EH (cell line): ENCODE measurements at places on chromosomes 5 and 9.
A peak's percentile ranks its signal among the peaks of the same experiment; 100 is the strongest.

GRCh38 chr9:96442491-96442890 is 7.5 kb upstream of the HABP4 start:
- DNase-seq, result no peak

DNA sequence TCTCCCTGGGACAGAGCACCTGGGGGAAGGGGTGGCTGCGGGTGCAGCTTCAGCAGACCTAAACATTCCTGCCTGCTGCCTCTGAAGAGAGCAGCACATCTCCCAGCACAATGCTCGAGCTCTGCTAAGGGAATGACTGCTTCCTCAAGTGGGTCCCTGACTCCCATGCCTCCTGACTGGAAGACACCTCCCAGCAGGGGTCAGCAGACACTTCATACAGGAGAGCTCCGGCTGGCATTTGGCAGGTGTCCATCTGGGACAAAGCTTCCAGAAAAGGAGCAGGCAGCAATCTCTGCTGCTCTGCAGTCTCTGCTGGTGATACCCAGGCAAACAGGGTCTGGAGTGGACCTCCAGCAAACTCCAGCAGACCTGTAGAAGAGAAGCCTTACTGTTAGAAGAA is 77.2 kb downstream of the SLCO6A1 start:
- DNase-seq, result no peak

GRCh38 chr5:32711362-32711680 is 200 bp downstream of the NPR3 start:
- DNase-seq, result no peak

DNA sequence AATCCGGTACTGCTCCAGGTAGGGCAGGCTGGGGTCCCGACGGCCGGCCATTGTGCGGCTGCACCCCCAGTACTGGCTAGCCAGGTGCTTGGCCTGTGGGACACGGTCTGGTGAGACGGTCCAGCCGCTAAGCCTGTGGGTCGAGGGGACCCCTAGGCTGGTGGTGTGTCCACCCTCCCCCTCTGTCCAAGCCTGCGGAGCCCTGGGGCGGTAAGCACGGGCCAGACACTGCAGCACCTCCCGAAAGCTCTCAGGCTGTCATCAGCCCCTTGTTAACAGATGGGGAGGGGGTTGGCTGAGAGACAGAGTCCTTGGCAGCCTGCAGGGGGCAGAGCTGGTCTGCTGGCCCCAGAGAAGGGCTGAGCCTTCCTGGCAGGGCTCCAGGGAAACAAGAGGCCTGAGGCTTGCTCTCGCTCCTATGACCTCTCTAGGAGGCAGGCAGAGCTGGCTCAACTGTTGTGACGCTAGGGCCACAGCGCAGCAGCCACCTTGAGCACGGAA is 11.8 kb upstream of the MRNIP start:
- DNase-seq, result peak; percentile 44

- DNase-seq, result peak; percentile 3
These were observed 25.0 kb downstream of the MAST4 start for GRCh38 chr5:66621146-66621545.

DNA sequence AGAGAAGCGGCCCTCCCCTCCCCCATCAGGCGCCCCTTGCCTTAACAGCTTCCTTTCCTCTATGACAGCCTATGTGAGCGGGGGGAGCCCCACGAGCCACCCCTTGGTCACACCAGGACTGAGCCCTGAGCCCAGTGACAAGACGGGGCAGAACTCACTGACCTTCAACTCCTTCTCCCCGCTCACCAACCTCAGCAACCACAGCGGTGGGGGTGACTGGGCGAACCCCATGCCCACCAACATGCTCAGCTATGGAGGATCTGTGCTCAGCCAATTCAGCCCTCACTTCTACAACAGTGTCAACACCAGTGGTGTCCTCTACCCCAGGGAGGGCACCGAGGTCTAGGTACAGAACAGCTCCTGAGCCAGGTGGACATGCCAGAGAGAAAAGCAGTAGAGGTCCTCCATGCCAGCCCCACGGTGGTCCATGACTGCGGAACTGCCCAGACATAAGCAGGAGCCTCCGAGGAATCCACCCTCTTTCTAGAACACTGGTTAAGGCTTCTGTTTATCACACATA is 2.6 kb downstream of the FOXI1 start:
- no peak for DNase-seq

DNA sequence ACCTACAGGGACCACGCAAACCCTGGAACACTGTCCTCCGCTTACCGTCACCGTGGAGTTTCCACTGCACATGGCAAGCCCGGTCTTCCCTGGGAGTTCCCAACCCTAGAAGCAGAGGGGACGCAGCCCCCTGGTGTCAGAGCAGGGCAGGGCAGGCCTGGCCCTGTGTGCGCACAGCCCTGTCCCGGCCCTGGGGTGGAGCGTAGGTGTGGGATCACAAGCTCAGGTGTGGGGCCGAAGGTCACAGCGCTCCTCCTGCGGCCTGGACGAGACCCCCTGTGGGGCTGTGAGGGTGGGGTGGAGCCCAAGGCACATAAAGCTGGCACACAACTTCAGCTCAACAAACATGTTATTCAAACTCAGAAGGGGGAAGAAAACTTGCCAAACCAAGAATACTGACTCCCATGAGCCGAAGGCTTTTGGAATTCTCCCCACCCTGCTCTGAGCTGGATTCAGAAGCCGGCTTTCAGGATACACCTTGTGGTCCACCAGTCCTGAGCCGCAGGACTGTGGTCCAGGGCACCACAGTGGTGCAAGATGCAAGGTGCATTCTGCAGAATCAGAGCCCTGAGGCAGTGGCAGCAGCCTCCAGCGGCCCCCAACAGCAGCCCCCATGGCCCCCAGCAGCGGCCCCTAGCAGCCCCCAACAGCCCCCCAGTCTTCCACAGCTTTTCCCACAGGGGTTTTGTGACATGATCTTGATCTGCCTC is 11.8 kb upstream of the EXOC3 start:
- peak; percentile 45 for DNase-seq

- DNase-seq, result no peak
These were observed 262.9 kb downstream of the IRX2 start for GRCh38 chr5:2488593-2488992.

DNA sequence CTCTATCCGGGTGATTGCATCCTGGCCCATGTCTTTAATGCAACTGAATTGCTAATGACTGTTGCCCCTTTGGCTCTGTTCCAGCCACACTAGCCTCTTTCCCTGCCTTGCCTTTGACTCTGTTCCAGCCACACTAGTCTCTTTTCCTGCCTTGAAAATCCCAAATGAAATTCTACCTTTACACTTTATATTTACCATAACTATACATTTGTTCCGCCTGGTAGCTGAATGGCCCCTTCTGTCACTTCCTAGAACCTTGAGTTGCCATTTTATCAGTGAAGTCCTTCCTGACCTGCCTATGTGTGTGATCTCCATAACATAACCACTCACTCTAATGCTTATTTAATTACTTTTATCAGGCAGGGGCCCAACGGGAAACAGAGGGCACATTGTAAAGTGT is 1120.4 kb upstream of the WWC1 start:
- DNase-seq, result no peak

DNA sequence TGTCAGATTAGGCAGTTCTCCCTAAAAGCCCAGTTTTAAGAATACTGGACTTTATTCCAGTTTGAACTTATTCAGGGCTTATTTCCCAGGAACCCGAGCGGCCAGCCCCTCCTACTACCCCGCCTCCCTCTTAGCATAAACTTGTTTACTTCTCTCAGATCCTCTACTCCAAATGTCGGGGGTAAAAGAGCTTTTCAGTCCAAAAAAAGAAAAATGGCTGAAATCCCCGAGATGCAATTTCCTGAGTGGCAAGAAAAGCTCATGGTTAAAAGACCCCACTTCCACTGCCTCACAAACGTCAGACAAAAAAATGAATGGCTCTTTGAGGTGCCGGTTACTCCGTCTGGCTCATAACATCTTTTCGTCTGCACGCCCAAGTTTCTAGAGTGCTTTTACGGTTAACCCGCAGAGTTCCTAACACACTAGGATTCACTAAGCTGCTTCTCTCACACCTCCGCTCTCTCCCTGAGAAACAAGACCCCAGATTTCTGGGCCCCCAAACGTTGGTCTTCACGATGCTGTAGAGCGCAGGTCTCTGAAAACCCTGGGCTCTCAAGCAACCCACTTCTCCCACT is 402 bp downstream of the BRD8 start:
- DNase-seq, result peak; percentile 39

GRCh38 chr9:83935276-83935935 is 14.2 kb upstream of the KIF27 start:
- peak; percentile 83 for DNase-seq

- peak; percentile 46 for DNase-seq
These were observed at the start of gene GRIN1 for GRCh38 chr9:137138722-137139467. GRIN1 (plus strand) TSS chr9:137139154; CDS start chr9:137139487, 333 bp downstream.

- no peak for DNase-seq
These were observed 18.3 kb downstream of the RALGPS1 start for GRCh38 chr9:126932871-126933321.

DNA sequence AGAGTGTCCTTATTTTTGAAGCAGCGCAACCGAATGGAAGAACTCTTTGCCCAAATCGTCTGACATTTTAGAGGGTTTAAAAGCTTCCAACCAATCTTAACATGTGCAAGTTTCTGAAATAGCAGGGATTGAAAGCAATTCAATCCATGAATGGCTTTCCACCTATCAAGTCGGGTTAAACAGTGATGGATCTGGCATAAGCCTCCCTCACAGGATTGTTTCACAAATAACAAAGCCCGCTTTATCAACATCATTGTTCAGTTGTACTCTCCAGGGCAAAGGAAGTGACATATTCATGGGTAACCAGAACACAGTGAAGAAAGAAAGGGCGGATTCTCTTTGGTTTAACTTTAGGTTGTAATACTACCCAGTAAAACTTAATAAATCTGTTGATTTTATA is 497.3 kb downstream of the MTRR start:
- no peak for DNase-seq

DNA sequence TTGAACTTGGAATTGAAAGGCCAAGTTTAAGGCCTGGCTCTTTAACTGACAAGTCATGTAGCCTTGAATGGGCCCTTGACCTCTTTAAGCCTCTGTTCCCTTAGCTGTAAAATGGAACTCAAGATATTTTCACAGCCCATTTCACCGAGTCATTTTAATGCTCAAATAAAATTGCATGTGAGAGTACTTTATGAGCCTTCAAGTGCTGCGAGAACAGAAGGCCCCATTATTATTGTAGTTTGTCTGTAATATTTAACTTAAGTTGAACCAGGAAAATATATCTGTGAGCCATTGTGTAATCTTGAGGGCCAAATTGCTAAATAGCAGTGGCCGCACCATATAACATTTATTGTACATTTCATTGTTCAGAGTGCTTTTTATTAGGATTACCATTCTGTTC is 249.9 kb downstream of the NTRK2 start:
- DNase-seq, result no peak

DNA sequence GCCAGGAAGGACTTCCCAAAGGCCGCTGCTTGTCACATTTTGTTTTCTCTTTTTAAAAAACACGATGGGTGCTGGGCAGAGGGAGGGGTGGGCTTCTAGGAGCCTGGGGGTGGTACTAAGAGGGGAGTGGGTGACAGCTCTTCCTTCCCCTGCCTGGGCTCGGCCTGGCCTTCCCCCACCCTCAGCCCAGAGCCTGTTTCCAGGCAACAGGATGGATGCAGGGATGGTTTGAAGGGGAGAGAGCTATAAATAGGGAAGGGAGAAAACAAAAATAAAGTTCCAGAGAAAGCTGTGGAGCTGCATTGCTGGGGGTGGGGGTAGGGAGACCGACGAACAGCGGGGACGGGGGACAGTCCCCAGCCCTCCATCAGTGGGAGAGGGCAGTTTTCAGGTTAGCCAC is 6.6 kb upstream of the GPRIN1 start:
- no peak for DNase-seq

DNA sequence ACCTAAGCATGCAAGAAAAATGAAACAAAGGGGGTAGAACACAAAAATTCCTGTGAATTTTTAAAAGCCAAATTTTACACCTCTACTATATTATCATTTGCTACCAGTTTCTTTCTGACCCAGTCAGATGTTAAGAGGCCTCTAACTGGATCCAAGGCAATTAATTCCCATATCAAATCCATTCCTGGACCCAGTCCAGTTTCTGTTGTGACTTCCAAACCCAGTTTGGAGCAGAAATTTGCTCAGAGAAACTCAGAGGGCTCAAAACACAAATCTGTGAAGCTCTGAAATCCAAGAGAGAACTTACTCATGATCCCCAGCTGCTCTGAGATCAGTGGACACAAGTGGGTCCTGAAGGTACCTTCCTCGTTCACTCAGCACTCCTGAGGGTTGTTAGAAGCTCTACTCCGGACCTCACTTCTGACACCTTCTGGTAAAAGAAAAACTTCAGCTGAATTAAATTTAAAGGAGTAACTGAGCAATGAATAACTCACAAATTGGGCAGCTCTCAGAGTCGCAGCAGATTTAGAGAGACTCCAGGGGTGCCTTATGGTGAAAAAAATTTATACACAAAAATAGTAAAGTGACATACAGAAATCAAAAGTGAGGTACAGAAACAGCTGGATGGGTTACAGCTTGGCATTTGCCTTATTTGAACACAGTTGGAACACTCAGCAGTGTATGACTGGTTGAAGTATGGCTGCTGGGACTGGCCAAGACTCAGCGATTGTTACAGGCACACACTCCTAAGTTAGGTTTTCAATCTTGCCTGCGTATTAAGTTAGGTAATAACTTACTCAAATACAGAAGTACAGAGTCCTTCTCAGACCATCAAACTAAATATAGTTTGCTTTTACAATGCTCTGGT is 32.4 kb downstream of the INSL4 start:
- peak; percentile 7 for DNase-seq

DNA sequence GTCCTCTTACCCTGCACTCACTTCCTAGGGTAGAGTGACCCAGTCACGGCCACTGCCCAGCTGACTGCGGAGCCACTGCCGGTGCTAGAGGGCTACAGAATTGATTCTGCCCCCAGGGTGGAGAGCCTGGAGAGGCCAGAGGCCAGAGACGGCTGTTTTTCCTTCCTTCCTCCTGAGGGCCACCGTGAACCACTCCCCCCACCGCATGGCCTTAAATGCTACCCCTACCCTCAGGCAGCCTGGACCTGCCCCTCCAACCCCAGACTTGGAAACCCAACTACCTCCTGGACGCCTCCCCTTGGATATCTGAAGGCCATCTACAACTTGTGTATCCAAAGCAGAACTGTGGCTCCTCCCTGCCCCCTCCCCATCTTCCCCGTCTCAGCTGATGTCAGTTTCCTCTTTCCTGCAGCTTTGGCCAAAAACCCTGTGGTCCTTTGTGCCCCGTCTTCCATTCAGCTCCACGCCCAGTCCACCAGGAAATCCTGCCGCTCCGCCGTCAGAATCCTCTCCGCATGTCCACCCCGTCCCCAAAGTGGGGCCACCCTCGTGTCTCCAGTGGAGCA is 16.3 kb downstream of the SH2D3C start:
- DNase-seq, result no peak

DNA sequence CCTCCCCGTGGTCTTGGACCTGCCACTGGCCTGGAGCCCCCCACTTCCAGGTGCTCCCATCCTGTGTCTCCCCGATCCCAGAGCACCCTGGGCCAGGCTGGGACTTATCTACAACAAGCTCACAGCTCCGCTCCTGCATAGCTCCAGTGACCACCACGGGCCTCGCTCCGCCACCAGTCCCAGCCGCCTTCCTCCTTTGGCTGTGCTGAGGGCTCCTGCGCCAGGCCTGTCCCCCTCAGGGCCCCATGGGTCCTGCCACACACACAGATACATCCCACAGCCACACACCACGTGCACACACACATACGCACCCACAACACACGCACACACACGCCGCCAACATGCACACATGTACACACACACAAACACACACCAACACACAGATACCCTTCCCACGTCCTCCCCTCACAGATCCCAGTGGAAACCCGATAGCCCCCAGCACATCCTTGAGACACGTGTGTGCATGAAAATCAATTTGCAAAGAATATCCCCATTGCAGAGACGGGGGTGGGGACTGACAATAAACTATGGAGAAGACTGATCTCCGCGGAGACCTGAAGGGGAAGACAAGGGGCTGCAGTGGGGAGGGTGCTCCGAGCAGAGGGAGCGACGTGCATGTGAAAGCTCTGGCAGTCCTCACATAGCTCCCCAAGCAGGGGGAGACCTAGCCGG is 18.5 kb upstream of the LAMC3 start:
- no peak for DNase-seq
